Keratinocyte (primary cell): ENCODE measurements at places on chromosomes 4 and X. TPM values are rescaled to one million over a fixed set of nuclear protein-coding genes. Genes with fewer than 3 reads are reported as not detected.

CXorf49B gene
- not detected in 3 replicates for polyA plus RNA-seq

RHOXF1 gene
- polyA plus RNA-seq, result not detected in 3 replicates

CT45A5 gene
- polyA plus RNA-seq, result not detected in 3 replicates

SPATA18 gene
- 4.1 to 5.9 TPM (median 5.6 TPM) in 3 replicates for polyA plus RNA-seq

PPP3CA gene
- 24.9 to 44.0 TPM (median 43.3 TPM) in 3 replicates for polyA plus RNA-seq

S100P gene
- polyA plus RNA-seq, result 0.68 to 2.3 TPM (median 1.7 TPM) in 3 replicates

SORCS2 gene
- 0.01 to 0.40 TPM (median 0.09 TPM) in 3 replicates for polyA plus RNA-seq

PLP1 gene
- polyA plus RNA-seq, result not detected in 3 replicates

EPGN gene
- 212 to 506 TPM (median 330 TPM) in 3 replicates for polyA plus RNA-seq

HMX1 gene
- not detected in 3 replicates for polyA plus RNA-seq

PASD1 gene
- polyA plus RNA-seq, result not detected in 3 replicates

RBMXL3 gene
- polyA plus RNA-seq, result not detected in 3 replicates

RTL3 gene
- polyA plus RNA-seq, result not detected in 3 replicates

PDZD4 gene
- polyA plus RNA-seq, result 0.05 to 0.35 TPM (median 0.05 TPM) in 3 replicates

TRIML2 gene
- polyA plus RNA-seq, result 46.9 to 52.5 TPM (median 50.5 TPM) in 3 replicates

ZNF157 gene
- polyA plus RNA-seq, result 0.06 to 0.12 TPM (median 0.06 TPM) in 3 replicates

IL15 gene
- 0.70 to 1.4 TPM (median 0.99 TPM) in 3 replicates for polyA plus RNA-seq

DSPP gene
- not detected in 3 replicates for polyA plus RNA-seq

FRYL gene
- 29.4 to 40.4 TPM (median 29.6 TPM) in 3 replicates for polyA plus RNA-seq

OTUD4 gene
- polyA plus RNA-seq, result 20.0 to 30.2 TPM (median 25.1 TPM) in 3 replicates

SPANXB1 gene
- not detected in 3 replicates for polyA plus RNA-seq

PCDH10 gene
- polyA plus RNA-seq, result 0.01 TPM in 2 of 3 replicates, not detected in the other

GAB3 gene
- 0.10 to 0.33 TPM (median 0.18 TPM) in 3 replicates for polyA plus RNA-seq

NXF3 gene
- polyA plus RNA-seq, result 0.29 to 0.82 TPM (median 0.37 TPM) in 3 replicates

PCDH7 gene
- polyA plus RNA-seq, result 28.1 to 38.5 TPM (median 30.1 TPM) in 3 replicates

RPA4 gene
- polyA plus RNA-seq, result 0.06 to 0.30 TPM (median 0.11 TPM) in 3 replicates

SPANXA1 gene
- not detected in 3 replicates for polyA plus RNA-seq

GYG2 gene
- 0.05 to 0.08 TPM in 2 of 3 replicates, not detected in the other for polyA plus RNA-seq

ESX1 gene
- polyA plus RNA-seq, result 0.03 TPM in 1 of 3 replicates, not detected in the others

TBX22 gene
- not detected in 3 replicates for polyA plus RNA-seq

CENPVL1 gene
- polyA plus RNA-seq, result not detected in 3 replicates

CYSLTR1 gene
- polyA plus RNA-seq, result 0.03 TPM in 1 of 3 replicates, not detected in the others

DNAAF6 gene
- not detected in 3 replicates for polyA plus RNA-seq

GCNA gene
- 0.46 to 1.2 TPM (median 1.0 TPM) in 3 replicates for polyA plus RNA-seq

RAB28 gene
- polyA plus RNA-seq, result 11.2 to 19.7 TPM (median 11.6 TPM) in 3 replicates

GPR82 gene
- not detected in 3 replicates for polyA plus RNA-seq

MAGEB1 gene
- polyA plus RNA-seq, result not detected in 3 replicates

TMEM156 gene
- 0.15 to 0.68 TPM (median 0.19 TPM) in 3 replicates for polyA plus RNA-seq

HTT gene
- 16.2 to 25.5 TPM (median 16.4 TPM) in 3 replicates for polyA plus RNA-seq

GLRA2 gene
- polyA plus RNA-seq, result 0.01 TPM in 1 of 3 replicates, not detected in the others

HTN3 gene
- not detected in 3 replicates for polyA plus RNA-seq

ZNF711 gene
- polyA plus RNA-seq, result 0.92 to 2.9 TPM (median 2.4 TPM) in 3 replicates

NR3C2 gene
- polyA plus RNA-seq, result 0.65 to 1.8 TPM (median 1.5 TPM) in 3 replicates

TBC1D25 gene
- polyA plus RNA-seq, result 6.1 to 11.9 TPM (median 9.2 TPM) in 3 replicates

CFP gene
- polyA plus RNA-seq, result 0.03 to 0.04 TPM in 2 of 3 replicates, not detected in the other

IRF2 gene
- 16.4 to 23.8 TPM (median 22.9 TPM) in 3 replicates for polyA plus RNA-seq

POU4F2 gene
- not detected in 3 replicates for polyA plus RNA-seq

MFSD8 gene
- 14.1 to 19.0 TPM (median 15.6 TPM) in 3 replicates for polyA plus RNA-seq

HSD17B13 gene
- not detected in 3 replicates for polyA plus RNA-seq

P2RY4 gene
- 0.06 to 0.09 TPM in 2 of 3 replicates, not detected in the other for polyA plus RNA-seq

PWWP3B gene
- polyA plus RNA-seq, result 0.11 to 0.28 TPM (median 0.16 TPM) in 3 replicates

CLIC2 gene
- polyA plus RNA-seq, result 0.20 to 0.49 TPM (median 0.40 TPM) in 3 replicates

SLC9B1 gene
- 0.07 to 0.26 TPM in 2 of 3 replicates, not detected in the other for polyA plus RNA-seq

MUC7 gene
- polyA plus RNA-seq, result not detected in 3 replicates

ATP8A1 gene
- 0.05 to 0.31 TPM (median 0.20 TPM) in 3 replicates for polyA plus RNA-seq

RTL5 gene
- 0.09 to 0.22 TPM (median 0.17 TPM) in 3 replicates for polyA plus RNA-seq

UGT2A1 gene
- polyA plus RNA-seq, result not detected in 3 replicates

UGT8 gene
- 0.93 to 2.4 TPM (median 1.7 TPM) in 3 replicates for polyA plus RNA-seq

MAGEB18 gene
- not detected in 3 replicates for polyA plus RNA-seq

AVPR2 gene
- polyA plus RNA-seq, result not detected in 3 replicates
